Cortex of kidney (tissue), 1 donor: ENCODE measurements at places on chromosomes 7 and 10.

DNA sequence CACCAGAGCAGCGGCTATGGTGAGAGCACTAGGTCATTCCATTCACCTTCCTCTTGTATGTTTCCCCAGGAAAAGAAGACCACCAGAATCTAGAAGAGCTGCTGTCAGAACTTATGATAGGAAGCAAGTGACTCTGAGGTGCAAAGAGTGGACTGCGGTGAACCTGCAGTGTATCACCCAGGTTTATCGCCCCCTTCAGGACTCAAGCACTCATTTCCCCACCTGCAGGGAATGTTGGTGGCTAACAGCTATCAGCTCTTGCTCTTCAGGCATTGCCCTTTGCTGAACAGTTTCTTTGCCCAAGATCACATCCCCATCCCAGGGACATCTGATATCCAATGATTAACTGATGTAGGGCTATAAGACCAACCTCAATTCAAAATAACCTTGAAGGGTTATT, 66.3 kb upstream of the IL6 start:
- no peak for DNase-seq

DNA sequence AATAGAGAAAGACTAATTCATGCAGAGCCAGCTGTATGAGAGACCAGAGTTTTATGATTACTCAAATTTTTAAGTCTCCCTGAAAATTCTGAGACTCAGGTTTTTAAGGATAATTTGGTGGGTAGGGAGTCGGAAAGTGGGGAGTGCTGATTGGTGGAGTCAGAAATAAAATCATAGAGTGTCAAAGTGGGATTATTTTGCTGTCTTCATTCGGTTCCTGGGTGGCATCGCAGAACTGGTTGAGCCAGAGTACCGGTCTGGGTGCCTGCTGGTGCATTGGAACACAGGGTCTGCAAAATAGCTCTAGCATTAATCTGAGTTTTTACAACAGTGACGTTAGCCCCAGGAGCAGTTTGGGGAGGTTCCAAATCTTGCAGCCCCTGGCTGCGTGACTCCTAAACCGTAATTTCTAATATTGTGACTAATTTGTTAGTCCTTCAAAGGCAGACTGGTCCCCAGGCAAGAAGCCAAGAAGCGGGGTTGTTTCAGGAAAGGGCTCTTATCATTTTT, 32.4 kb downstream of the GPRIN2 start:
- DNase-seq = no peak

GRCh38 chr7:47746468-47746867, 164.6 kb upstream of the TNS3 start:
- DNase-seq = no peak

- no peak for DNase-seq
Observed at GRCh38 chr10:54909165-54909564, 108.1 kb upstream of the PCDH15 start.

GRCh38 chr7:134058980-134059379, 68.2 kb upstream of the LRGUK start:
- DNase-seq = no peak

DNA sequence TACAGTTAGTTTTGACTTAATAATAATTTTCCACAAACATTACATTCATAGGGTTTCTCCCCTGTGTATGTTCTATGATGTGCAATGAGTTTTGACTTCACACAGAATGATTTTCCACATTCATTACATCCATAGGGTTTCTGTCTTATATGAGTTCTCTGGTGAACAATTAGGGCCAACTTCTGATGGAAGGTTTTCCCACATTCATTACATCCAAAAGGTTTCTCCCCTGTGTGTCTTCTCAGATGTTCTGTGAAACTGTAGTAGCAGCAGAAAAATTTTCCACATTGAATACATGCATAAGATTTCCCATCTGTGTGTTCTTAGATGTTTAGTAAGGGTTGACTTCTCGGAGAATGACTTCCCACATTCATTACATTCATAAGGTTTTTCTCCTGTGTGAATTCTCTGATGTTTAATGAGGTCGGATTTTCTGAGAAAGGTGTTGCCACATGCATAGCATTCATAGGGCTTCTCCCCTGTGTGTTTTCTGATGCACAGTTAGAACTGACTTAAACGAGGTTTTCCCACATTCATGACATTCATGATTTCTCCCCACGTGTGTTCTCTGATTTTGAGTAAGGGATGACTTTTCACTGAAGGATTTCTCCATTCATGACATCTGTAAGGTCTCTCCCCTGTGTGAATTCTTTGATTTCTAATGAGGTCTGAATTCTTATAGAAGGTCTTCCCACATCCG, 118.5 kb downstream of the ZNF33B start:
- no peak for DNase-seq

DNA sequence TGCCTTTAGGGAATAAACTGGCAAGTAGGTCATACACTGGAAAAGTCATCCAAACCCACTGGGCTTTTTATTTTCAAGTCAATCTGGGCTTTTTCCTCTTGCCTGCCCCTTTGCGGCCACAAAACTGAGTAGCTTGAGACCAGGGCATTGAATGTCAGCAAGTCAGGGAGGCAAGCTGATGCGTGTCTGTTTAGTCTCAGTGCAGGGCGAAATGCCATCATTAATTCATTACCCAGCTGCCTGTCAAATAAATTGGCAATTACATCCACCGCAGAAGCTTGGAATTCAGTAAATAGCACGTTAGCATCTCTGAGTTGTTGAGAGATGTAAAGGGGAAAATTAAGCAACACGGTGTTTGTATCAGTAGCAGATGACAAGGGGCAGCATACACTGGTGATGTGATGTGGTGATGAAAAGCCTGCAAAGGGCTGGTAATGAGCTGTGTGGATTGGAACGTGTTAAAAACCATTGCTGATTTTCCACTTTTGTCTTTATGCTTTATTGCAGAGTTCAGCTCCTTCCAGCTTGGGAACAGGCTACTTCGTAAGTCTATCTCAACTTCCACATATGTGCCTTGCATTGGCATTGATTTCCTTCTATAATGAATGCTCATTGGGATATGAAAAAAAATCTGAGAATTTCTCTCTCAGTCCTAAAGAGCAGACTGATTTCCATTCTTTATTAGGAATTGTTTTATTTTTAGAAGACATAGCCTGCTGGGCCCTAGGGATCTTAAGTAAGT, 535.9 kb downstream of the AUTS2 start:
- no peak for DNase-seq

- no peak for DNase-seq
Observed at GRCh38 chr7:139471740-139472353, 11.6 kb downstream of the KLRG2 start.

- DNase-seq = no peak
Observed at GRCh38 chr7:70681469-70682350, 450.2 kb upstream of the GALNT17 start.

- no peak for DNase-seq
Observed at GRCh38 chr10:5679606-5680005, 5.0 kb upstream of the TASOR2 start.

DNA sequence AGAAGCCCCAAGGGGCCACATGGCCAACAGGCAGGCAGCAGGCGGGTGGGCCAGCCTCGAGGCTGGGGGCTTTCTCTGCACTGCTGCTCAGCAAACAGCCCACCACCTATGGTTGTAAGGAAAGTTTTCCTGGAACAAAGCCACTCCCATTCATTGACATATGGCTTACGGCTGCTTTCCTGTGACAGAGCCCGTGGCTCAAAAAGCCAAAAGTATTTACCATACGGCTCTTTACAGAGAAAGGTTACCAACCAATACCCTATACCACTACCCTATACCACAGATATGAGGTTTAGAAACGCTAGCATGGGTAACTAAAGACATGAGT, 152.7 kb downstream of the MAD1L1 start:
- no peak for DNase-seq

- no peak for DNase-seq
Observed at GRCh38 chr10:104806801-104807200, 165.7 kb downstream of the SORCS3 start.

DNA sequence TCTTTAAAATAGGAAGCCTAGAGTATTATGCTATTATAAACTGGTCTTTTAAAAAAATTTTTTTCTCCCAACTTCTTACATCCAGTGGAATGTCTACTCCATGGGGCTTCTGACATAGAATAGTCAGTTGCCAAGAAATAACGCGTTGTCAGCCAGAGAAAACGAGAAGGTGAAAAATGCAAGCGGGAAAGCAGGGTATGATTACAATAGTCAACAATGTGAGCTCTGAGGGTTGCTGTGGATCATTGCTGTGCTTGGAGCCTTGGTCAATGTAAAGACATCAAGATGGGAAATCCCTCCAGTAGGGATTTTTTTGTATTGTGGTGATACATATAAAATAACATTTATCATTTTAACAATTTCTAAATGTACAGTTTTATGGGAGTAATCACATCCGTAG, 27.6 kb upstream of the PLPP4 start:
- DNase-seq = no peak

DNA sequence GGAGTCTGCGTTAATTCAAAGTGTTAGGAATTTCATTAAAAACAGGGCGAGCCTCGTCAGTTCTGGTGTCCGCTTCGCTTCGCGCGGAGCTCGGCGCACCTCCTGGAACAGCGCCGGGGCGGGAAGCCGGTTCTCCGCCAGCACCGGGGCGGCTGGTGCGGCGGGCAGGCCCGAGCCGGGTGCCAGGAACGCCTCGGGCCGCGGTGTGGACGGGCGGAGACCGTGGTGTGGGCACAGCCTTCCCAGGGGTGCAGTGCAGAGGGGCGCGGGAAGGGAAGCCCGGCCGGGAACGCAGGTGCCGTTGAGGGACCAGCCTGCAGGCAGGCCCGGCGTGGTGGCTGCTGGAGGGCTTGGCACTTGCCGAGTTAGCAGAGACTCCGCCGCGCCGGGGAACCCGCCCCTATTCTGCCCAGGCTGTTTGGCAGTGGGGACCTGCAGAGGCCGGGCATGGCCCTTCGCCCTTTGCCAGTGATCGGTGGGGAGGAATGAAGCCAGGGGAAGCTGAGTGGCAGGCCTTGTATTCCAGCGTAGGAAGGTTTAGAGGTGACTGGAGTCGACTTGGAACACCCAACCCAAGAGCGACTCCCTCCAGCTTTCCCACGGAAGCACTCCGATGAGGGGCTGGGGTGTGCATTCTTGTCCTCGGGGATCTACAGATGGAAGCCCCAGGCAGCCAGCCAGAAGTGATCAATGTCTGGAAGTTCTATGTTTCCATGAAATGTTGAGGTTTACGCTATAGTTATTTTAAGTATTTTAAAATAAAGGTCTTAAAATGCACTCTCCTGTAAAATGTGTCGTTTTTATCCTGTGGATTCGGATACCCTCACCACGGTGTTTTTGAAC, 945 bp upstream of the RHEB start:
- DNase-seq = no peak

DNA sequence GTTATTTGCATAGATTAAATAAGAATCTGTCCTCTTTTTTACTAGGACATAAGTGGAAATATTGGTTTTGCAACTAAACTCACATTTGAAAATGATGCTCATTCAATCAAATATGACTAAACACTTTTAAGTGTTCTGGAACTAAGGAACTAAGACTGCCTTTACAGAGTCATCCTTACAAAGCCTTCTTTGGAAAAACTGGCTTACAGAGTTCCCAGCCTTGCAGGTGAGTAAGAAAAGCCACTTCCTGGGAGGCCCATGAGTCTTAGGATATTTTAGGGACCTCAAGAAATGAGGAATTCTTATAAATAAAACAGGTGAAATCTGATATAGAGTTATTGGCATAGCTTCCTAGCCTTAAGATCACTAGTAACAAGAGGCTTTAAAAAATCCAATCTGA, 135.5 kb downstream of the ALOX5 start:
- no peak for DNase-seq

- DNase-seq = no peak
Observed at GRCh38 chr7:36838616-36839225, 114.4 kb upstream of the AOAH start.

DNA sequence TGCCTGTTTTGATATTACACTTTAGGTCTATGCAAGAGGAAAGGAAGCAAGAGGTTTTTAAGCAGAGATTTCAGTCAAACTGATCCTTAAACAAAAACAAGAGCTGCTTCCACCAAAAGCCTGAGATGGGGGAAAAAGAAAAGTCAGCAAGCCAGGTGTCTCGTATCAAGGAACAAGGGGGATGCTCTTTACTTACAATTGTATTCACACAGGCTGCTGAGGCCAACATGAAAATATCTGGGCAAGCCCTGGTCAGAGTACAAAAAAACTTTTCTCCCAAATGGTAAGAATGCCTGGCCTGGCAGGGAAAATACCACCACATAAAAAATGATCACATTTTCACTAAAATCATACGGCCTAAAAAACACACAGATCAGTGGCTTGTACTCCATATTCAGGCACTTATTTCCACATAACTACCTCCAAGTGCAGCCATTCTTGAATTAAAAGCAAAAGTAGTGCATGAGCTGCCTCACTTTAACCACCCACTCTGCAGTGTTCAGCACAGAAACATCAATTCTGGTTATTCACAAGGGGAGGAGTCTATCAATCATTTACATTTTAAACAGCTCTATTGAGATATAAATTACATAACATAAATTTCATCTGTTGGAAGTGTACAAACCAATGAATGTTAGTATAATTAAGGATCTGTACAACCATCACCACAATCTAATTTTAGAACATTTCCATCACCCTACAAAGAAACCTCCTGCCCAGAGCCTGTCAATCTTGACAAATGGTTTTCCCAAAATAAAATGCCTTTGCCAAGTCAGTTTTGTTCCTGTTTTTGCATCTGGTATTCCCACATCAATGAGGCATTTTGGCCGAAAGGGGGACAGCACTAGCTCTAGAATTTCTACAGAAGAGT, 70.2 kb downstream of the GRB10 start:
- DNase-seq = no peak

DNA sequence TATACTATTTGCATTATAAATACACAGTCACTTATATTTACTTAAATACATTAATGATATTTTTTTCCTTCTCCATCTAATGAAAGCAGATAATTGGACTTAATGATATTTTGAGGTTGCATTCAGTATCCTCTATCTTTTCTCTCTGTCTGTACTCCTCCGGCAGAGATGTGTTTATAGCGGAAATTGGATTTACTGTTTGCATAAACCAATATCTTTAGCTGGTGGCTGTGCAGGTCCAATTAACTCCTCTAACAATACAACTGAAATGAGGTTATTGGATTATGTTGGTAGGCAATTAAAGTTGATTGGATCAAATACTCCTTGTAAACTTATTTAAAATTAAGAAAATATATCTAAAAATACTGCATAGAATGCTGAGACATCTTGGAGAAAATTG, 1044.2 kb upstream of the SORCS1 start:
- no peak for DNase-seq

- DNase-seq = no peak
Observed at GRCh38 chr7:842431-843031, 10.3 kb downstream of the SUN1 start.

DNA sequence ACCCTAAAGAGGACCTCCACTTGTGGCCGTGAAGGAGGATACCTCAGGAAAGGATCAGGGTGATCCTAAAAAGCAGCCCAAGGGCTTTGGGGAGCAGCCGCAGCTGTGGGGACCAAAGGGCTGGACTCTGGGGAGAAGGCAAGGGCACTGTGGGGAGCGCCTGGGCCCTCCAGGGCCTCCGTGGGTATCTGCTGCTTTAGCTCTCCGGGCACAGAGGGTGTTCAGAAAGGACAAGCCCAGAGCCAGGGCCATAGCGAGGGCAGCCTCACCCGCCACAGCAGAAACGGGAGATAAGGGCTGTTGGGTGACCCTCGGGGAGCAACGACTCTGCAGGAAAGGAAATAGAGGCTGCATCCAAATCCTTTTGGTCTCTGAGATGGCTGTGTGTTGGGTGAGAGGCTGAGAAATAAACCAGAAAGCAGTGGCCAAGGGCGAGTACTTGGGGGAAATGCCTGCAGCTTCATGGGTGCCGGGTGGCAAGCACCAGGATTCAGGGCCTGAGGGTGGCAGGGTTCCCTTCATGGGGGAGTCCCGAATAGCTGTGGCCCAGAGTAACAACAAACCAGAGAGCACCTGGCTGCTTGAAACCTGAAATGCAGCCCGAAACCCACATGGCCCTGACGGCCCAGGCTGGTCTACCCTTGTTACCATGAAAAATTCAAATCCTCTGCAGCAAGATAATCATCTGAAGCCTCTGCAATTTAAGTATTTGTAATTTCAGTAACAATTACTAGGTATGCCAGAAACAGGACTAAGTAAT, 95.2 kb downstream of the VIPR2 start:
- no peak for DNase-seq
